Uterine smooth muscle cell (primary cell): ENCODE measurements at places on chromosomes 6 and 20. TPM values are rescaled to one million over a fixed set of nuclear protein-coding genes. Genes with fewer than 3 reads are reported as not detected.

CUL9 gene
- total RNA-seq: 26.0 and 39.2 TPM in 2 replicates

SLX4IP gene
- total RNA-seq: 4.0 and 4.7 TPM in 2 replicates

TP53TG5 gene
- total RNA-seq: not detected in 2 replicates

SH3BGRL2 gene
- 4.4 and 6.7 TPM in 2 replicates for total RNA-seq

WFDC9 gene
- not detected in 2 replicates for total RNA-seq

UST gene
- 10.8 and 27.1 TPM in 2 replicates for total RNA-seq

ZC2HC1B gene
- not detected in 2 replicates for total RNA-seq

CPXM1 gene
- total RNA-seq: 3.5 and 4.8 TPM in 2 replicates

NMBR gene
- total RNA-seq: 0.11 and 0.12 TPM in 2 replicates

BMP6 gene
- total RNA-seq: 0.55 and 3.7 TPM in 2 replicates

FNDC1 gene
- total RNA-seq: under 0.01 TPM in 2 replicates

PPP1R3G gene
- total RNA-seq: 2.8 and 2.9 TPM in 2 replicates

KCNK15 gene
- total RNA-seq: 0.22 and 1.6 TPM in 2 replicates

AGER gene
- total RNA-seq: 0.12 and 0.44 TPM in 2 replicates

OR2H1 gene
- not detected in 2 replicates for total RNA-seq

PPIL6 gene
- total RNA-seq: 2.3 and 5.0 TPM in 2 replicates

WFDC10B gene
- total RNA-seq: not detected in 2 replicates

BMP7 gene
- not detected in 2 replicates for total RNA-seq

NRN1 gene
- 0.11 and 0.12 TPM in 2 replicates for total RNA-seq

FRK gene
- total RNA-seq: 0.33 and 0.37 TPM in 2 replicates

HLA-DRB5 gene
- total RNA-seq: not detected in 2 replicates

PSORS1C1 gene
- total RNA-seq: 1.00 and 1.2 TPM in 2 replicates

ASIP gene
- total RNA-seq: not detected in 2 replicates

DEFB127 gene
- total RNA-seq: not detected in 2 replicates

TBX18 gene
- 3.2 and 3.8 TPM in 2 replicates for total RNA-seq

BPIFB4 gene
- not detected in 2 replicates for total RNA-seq
